ENCODE measurements at places on chromosomes 7 and 10.

DNA sequence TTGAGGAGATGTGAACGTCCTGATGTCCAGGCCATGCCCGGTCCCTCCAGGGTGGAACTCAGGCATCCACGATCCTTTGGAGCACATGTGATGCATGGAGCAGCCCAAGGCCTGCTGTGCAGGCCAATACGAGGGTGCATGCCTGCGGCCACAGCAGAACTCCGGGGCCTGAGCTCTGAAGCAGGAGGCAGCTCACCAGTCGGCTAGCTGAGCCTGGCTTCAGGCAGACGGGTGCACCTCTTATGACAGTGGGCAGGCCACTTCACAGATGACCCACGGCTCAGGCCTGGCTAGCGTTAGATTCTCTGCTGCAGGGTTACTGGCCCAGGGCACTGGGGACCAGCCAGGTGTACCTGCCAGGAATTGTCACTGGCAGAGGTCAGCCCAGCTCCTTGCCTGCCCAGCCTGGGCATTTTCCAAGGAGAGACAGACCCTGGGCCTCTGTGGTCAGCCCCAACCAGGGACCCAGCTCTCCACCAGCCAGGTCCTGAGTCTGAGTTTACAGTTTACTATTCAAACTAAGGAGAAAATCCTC, 29.6 kb upstream of the INPP5A start:
- DNase-seq, result no peak

GRCh38 chr10:110498982-110499795, 1.5 kb downstream of the DUSP5 start:
- DNase-seq, result no peak

- no peak for DNase-seq
Measured at GRCh38 chr10:1086787-1087186, 30.6 kb downstream of the WDR37 start.

DNA sequence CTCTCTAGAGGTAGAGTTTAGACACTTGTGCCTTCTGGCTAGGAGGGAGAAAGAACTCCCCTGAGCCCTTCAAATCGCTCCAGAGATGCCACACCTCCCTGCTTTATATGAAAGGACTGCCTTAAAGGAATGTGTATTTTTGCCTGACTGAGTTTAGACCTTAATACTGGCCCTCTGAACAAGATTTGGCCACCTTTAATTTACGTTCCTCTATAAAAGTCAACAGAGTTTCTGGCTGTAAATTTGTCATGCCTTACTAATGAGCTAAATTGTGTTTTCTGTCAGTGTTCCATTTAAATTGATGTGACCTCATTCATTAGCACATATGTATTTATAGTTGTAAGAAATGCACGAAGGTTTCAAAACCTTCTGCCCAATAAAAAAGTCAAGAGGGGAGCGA, 48.0 kb downstream of the SEMA3C start:
- DNase-seq, result no peak

DNA sequence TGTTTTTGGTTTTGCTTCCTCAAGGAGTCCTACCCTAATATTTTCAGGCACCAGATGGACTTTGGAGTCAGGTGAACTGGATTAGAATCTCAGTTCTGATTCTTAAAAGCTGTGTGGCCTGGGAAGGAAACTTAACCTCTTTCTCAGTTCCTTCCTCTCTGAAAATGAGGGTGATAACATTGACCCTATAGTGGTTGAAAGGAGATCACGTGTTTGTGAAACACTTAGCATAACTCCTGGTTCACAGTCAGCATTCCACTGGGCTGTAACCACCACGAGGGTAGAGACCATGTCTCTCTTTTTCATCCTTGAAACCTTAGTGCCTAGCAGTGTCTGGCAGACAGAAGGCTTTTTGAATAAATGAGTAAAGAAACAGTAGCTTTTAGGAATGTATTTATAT, 16.7 kb downstream of the LSMEM1 start:
- no peak for DNase-seq

DNA sequence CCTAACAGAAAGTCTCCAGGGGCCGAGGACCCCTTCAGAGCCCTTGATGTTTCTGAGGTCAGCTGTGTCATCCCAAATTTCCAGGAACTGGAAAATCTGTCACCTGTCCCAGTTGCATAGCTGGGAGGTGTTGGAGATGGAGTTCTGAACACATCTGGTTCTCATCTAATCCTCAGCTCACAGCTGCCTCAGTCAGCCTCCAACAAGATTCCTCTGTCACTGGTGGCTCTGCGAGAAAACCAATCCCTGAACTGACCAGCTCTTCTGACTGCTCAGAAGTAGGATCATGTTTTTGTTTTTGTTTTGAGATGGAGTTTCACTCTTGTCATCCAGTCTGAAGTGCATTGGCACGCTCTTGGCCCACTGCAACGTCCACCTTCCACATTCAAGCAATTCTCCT, 37.6 kb upstream of the MYL10 start:
- DNase-seq, result no peak

DNA sequence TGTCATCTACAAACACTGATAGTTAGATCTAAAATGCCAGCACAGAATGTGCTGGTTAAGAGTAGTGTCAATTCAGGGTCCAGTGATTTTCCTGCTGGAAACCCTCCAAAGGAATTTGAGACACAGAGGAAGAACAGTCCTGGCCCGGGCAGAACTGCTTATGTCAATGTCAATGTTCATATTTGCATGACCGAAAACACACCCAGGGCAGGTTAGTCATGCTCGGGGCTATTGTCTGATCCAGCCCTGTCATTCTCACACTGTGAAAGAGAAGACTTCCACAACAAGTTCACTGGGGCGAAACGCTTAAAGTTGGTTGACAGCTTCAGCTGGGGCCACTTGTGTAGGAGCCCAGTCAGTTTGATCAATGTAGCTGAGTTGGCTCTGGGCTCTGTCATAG, 139.3 kb downstream of the C1GALT1 start:
- DNase-seq, result no peak

DNA sequence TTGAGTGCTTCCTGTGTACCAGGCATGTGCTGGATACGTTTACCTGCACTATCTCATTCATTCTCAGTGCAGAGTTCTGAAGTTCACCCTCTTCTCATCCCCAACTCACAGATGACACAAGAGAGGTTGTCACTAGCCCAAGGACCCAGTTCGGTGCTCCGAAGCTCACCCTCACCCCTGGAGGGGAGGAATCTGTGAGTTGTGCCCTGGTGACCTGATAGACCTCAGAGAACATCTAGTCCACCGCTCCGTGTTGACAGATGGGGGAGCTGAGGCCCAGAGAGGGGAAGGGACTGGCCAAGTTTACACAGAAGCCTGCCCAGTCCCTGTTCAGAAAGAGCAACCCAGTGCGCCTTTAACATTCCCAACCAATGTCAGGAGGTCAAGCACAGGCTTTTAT, 44.8 kb upstream of the EMX2 start:
- no peak for DNase-seq

DNA sequence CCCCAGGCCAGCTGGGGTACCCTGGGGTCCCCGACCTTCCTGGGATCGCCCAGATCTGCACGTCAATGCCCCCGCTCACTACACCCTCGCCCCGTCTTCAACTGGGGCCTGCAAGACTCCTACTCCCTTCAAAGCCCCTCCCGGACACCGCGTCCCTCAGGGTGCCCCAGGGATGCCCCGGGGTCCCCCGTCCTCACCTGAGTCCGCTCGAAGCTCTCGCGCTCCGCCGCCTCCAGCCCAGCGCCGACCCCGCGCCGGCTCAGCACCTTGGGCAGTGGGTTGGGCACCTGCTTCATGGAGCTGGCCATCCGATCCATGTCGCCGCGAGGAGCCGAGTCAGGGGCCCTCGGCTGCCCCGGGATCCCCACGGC, at the start of gene HIP1:
Gene HIP1 (minus strand): TSS at position 338 of the 371 bp plus-strand sequence. CDS start 21 bp downstream, at position 317.
- no peak for DNase-seq

DNA sequence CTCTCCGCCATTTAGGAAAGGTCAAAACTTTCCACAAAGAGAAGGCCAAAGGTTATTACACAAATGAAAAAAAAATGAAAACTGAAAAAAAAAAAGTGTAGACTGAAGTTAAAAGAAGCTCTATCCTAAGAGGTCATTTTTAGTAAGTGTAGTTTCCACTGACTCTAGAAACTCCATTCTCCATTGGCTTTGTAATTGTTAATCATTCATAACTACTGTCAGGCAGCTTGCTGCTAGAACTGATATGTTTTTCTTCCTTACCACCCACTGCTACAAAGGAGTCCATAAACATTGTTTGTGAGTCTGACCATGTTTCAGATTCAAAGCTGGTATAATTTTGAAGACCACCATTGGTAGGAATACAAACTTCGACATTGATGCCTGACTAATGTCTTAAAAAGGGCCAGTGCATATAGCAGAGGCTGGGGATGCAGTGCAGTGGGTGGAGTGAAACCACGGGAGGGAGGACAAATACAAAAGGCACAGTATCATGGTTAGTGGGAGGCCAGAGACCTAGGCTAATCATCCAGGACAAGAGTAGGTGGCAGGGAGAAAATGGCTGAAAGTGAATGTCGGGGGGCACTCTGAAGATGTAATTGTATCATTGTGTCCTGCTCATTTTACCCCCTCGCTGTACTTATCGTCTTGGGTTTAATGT, 16.9 kb upstream of the DYNC1I1 start:
- no peak for DNase-seq

GRCh38 chr7:26200038-26200443, 505 bp downstream of the HNRNPA2B1 start:
- peak; percentile 57 for DNase-seq

- no peak for DNase-seq
Measured at GRCh38 chr7:102004229-102004628, 186.8 kb downstream of the CUX1 start.

DNA sequence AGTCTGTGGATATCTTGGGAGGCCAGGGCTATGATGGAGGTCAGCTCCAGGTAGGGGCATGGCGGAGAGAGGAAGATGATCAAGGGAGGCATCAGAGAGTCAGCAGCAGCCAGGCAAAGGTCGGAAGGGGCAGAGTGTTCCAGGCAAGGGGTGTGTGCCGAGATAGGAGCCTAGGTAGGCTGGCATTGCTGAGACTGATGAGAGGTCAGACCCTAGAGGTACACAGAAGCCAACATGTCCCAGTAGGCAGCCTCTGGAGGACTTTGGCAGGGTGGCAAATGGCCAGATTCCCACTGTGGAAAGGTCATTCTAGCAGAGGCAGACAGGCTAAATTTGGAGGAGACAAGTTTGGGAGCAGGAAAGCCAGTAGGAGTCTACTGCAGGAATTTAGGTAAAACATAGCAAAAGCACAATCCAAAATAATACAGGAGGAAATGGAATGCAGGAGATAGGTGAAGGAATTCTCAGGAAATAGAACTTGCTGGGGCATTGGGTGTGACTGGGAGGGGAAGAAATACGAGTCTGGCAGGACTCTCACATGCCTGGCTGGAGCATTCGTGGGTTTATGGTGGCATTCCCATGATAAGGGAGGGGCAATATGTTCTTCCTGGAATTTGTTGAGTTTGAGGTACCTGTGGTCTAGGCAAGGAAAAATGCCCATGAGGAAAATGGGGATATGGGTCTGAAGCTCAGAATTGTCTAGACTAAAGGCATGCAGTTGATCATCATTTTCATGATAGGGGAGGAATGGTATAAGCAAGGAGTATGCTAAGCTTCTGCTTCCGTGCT, 25.7 kb downstream of the TMEM176A start:
- no peak for DNase-seq

- no peak for DNase-seq
Measured at GRCh38 chr7:155991470-155991869, 179.2 kb upstream of the SHH start.

- no peak for DNase-seq
Measured at GRCh38 chr7:33155811-33156210, 26.4 kb downstream of the BBS9 start.

- no peak for DNase-seq
Measured at GRCh38 chr7:123787220-123788007, 38.6 kb upstream of the WASL start.

GRCh38 chr10:114526126-114526503, 121.8 kb upstream of the AFAP1L2 start:
- DNase-seq, result no peak

GRCh38 chr10:22635650-22636049, 78.7 kb downstream of the PIP4K2A start:
- DNase-seq, result no peak

DNA sequence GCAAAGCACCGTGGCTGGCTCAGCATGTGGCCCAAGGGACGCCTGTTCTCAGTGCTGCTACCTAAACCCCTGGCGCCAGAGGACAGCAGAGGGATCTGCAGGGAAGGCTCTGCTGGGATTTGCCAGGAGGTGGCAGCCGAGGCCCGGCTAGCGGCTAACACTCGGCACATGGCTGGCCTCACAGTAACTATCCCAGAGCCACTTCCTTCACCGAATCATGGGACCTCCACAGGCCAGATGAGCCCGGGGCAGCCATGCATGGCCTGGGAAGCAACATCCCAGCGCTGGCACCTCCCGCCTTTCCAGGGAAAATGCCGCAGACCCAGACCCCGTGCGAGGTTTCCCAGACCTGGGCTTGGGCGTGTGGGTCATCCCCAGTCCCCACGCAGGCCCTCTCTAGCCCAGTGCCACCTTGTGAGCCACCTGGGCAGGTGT, 36.4 kb downstream of the DPYSL4 start:
- DNase-seq, result peak; percentile 9

DNA sequence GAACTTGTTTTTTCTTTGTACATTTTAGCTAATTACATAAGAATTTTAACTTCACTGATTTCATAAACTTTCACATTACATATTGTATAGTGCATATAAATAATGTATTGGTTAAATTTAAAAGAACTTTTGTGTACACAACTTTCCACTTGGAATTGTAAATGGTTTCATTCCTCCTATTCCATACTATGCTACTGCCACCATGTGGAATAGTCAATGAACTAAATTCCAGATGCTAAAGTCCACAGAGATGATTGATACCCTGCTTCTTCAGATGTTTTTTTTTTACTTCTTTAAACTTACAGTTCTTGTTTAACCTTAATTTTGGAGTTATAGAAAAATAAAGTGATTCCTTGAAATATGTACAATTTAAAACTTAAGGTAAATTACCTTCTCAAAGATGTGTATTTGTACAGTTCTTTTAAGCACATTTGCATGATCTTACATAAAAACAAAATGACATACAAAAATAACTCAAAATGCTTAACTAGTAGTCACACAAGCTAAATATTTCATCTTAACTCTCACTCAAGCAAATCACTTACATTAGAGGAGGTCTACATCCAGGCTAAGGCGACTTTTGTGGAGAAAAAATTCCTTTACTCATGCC, 247.6 kb upstream of the HGF start:
- DNase-seq, result no peak

GRCh38 chr7:23075571-23075970, 30.0 kb upstream of the KLHL7 start:
- no peak for DNase-seq

- no peak for DNase-seq
Measured at GRCh38 chr10:115674496-115674895, 581.3 kb downstream of the ATRNL1 start.
